ENCODE measurements at places on chromosomes 2 and 18. TPM values are rescaled to one million over a fixed set of nuclear protein-coding genes. Genes with fewer than 3 reads are reported as not detected.

DNA sequence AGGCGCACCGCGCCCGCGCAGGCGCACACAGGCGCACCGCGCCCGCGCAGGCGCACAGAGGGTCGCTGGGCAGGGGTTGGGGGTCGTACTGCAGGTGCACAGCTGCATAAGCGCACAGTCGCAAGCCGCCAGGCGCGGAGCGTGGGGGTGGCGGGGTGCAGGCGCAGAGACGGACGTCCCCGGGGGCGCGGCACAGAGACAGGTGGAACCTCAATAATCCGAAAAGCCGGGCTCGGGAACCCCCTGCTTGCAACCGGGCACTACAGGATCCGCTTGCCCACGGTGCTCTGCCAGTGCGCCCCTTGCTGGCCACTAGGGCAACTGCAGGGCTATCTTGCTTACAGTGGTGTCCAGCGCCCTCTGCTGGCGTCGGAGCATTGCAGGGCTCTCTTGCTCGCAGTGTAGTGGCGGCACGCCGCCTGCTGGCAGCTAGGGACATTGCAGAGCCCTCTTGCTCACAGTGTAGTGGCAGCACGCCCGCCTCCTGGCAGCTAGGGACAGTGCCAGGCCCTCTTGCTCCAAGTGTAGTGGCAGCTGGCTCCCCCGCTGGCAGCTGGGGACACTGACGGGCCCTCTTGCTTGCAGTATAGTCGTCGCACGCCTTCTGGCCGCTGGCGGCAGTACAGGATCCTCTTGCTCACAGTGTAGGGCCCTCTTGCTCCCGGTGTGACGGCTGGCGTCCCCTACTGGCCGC, 34.9 kb downstream of the FAM110C start:
- H3K4me1 ChIP-seq = no peaks in the 10 kb centered on the region
- peak; percentile 85 for DNase-seq
- no peak overlapping the region for H3K4me3 ChIP-seq
- H3K36me3 ChIP-seq = no peaks in the 10 kb centered on the region
- no peaks in the 10 kb centered on the region for H3K27me3 ChIP-seq

GRCh38 chr2:48332286-48332685, 197.7 kb upstream of the STON1 start:
- H3K4me3 ChIP-seq = no peak overlapping the region
- no peaks in the 10 kb centered on the region for H3K27me3 ChIP-seq
- H3K27ac ChIP-seq = peak overlapping the region; percentile 85
- peak; percentile 90 for DNase-seq

GRCh38 chr18:57974585-57975265, 69.3 kb upstream of the NEDD4L start:
- H3K4me1 ChIP-seq = peaks cover 19% of the 10 kb centered on the region
- no peak overlapping the region for H3K4me3 ChIP-seq
- H3K27ac ChIP-seq = no peak overlapping the region
- no peak for DNase-seq

GRCh38 chr2:192000196-192000980, 153.5 kb upstream of the CAVIN2 start:
- no peak for DNase-seq
- H3K27me3 ChIP-seq = no peaks in the 10 kb centered on the region
- no peak overlapping the region for H3K4me3 ChIP-seq
- no peak overlapping the region for H3K27ac ChIP-seq
- H3K4me1 ChIP-seq = no peaks in the 10 kb centered on the region
- H3K36me3 ChIP-seq = no peaks in the 10 kb centered on the region

DNA sequence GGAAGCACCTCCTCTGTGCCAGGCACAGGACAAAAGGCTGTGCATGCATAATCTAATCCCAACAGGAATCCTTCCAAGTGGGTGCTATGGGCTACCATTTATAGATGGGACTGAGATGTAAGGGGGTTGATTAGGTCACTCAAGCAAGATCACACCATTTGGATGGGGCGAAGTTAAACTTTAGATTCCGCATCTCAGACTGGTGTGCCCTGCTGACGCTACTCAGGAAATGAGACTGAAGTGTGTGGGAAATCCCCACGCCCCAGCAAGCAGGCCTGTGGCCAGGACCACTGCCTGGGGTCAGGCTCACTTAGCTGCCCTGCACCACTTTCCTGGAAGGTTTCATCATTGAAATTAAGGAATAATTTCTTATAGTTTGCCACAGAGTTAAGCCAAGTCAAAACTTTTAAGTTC, 70.5 kb upstream of the PPP1CB start:
- no peaks in the 10 kb centered on the region for H3K27me3 ChIP-seq
- no peak overlapping the region for H3K27ac ChIP-seq
- DNase-seq = no peak
- H3K4me1 ChIP-seq = no peaks in the 10 kb centered on the region
- H3K36me3 ChIP-seq = no peaks in the 10 kb centered on the region
- no peak overlapping the region for H3K4me3 ChIP-seq

GRCh38 chr18:24227977-24228666, 89.3 kb downstream of the CABYR start:
- DNase-seq = no peak
- no peaks in the 10 kb centered on the region for H3K4me1 ChIP-seq
- no peaks in the 10 kb centered on the region for H3K36me3 ChIP-seq
- no peaks in the 10 kb centered on the region for H3K27me3 ChIP-seq

DNA sequence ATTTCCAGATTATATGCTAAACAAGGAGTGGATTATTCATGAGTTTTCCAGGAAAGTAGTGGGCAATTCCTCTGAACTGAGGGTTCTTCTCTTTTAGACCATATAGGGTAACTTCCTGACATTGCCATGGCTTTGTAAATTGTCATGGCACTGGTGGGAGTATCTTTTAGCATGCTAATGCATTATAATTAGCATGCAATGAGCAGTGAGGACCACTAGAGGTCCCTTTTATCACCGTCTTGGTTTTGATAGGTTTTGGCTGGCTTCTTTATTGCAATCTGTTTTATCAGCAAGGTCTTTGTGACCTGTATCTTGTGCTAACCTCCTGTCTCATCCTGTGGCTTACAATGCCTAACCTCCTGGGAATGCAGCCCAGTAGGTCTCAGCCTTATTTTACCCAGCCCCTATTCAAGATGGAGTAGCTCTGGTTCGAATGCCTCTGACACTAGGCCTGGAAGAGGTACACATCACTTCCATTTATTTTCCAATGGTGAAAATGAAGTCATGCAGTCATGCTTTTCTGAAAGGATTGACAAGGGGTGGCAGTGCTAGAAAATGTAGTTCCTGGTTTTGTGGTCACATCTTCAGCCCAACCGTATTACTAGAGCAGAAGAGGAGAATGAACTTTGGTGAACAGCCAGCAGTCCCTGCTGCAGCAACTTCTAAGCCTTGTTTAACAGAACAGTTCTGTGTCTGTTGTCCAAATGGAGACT, 26.6 kb upstream of the ITGA4 start:
- H3K27me3 ChIP-seq = no peaks in the 10 kb centered on the region
- H3K36me3 ChIP-seq = no peaks in the 10 kb centered on the region
- H3K4me3 ChIP-seq = no peak overlapping the region
- H3K4me1 ChIP-seq = peaks cover 14% of the 10 kb centered on the region
- DNase-seq = peak; percentile 89

- no peak for DNase-seq
- peaks cover 13% of the 10 kb centered on the region for H3K4me1 ChIP-seq
- no peak overlapping the region for H3K27ac ChIP-seq
Observed at GRCh38 chr18:79640064-79640672, 39.4 kb upstream of the CTDP1 start.

The MARCO gene
- not detected for total RNA-seq
